Stimulated activated CD4-positive, alpha-beta T cell treated with anti-CD3 and anti-CD28 coated beads, Interleukin-1b, Interleukin-23, amount 100 ng/mL, for 1 hour (primary cell): ENCODE measurements at places on chromosomes 7 and 10.

- no peak for DNase-seq
Observed at GRCh38 chr10:15478429-15478828, 107.3 kb upstream of the FAM171A1 start.

GRCh38 chr7:101179713-101180112 is 380 bp downstream of the NAT16 start:
- DNase-seq = no peak

DNA sequence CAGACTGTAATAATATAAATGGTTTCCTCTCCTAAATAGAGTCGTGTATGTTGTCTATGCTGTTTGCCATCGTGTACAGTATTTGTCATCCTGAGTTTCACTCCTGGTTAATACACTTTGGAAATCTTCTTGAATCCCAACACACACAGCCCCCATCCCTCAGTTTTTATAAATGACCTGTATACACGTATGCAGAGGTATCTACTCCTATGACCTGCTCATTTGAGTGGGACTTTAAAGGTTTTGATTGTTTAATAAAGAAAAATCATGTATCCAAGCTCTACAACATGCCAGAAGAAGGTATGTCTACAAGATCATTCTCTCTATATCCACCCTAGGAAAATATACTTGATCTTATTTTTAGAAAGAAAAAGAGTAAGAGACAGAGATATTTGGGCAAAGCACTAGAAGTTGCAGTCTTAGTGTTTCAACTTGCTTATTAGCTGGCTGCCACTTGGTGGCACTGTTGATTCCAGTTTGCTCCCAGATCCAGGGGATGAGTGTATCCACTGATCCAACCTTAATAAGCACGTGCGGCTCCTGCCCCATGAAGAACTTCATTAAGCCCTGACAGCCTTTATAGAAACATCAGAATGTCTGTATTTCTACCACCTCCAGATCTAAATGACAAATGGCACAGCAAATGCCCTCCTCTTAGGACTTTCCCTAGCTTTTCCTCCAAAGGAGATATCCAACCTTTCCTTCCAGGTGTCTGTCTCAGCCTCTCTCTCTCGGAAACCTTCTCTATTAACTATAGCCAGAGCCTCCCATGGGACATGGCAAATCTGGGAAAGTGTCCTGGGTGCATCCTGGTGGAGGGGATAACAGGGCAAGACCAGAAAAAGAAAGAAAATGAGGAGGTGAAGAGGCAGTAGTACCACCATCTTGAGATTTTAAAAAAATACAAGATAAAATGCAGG is 181.6 kb upstream of the NEBL start:
- no peak for DNase-seq

DNA sequence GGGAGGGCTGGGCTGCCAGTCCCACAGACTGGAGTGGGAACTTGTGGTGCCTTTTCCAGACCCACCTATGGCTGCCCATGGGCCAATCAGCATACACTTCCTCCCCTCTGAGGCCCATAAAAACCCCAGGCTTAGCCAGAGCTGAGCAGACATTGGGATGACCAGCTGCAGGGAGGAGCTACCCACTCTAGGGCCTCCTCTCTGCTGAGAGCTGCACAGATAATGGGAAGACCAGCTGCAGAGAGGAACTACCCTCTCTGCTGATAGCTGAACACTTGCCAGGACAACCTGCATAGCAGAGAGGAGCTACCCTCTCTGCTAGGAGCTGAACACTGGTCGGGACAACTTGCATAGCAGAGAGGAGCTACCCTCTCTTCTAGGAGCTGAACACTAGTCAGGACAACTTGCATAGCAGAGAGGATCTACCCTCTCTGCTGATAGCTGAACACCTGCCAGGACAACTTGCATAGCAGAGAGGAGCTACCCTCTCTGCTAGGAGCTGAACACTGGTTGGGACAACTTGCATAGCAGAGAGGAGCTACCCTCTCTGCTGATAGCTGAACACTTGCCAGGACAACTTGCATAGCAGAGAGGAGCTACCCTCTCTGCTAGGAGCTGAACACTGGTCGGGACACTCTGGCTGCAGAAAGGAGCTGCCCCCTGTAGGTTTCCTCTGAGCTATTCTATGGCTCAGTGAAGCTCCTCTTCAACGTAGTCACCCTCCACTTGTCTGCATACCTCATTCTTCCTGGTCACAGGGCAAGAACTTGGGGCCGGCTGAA is 88.3 kb upstream of the CACUL1 start:
- DNase-seq = no peak

DNA sequence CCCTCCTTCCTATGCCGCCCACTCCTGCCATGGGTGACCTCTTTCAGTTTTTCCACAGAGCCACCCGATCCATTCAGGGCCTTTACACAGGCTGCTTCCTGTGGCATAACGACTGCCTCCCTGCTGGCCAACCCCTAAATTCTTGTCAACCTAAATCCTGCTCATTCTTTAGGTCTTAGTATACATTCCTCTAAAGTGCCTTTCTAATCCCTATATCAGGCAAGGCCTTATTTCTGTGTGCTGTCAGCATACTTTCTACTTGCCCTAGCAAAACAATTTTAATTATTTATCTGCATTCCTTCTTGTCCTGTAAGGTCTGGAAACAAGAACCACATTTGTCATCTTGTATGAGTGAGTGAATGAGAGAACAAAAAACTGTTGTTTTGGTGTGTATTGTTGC is 132.4 kb downstream of the DNAH11 start:
- no peak for DNase-seq

DNA sequence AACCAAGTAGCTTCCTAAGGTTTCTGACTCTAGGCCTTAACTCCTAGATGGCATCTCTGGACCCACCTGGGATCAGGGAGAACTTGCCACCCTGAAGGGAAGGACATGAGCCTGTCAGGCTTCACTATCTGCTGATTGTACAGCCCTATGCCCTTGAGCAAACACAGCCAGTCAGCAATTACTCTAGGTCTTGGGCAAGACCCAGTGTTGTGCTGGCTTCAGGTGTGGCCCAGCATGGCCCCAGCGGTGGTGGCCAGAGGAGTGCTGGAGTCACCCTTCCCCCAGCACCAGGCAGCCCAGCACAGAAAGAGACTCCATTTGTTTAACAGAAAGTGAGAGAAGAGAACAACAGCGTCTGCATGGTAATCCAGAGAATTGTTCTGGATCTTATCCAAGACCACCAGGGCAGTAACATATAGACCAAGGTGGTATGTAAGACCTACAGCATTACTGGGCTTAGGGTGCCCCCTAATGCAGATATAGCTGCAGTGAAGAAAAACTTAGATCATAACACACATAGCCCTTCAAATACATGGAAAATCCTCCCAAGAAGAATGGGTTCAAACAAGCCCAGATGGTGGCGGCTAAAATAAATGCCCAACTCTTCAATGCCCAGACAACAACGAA is 207.7 kb downstream of the MAGI2 start:
- DNase-seq = no peak

GRCh38 chr7:139807009-139807408 is 22.1 kb upstream of the TBXAS1 start:
- DNase-seq = no peak

DNA sequence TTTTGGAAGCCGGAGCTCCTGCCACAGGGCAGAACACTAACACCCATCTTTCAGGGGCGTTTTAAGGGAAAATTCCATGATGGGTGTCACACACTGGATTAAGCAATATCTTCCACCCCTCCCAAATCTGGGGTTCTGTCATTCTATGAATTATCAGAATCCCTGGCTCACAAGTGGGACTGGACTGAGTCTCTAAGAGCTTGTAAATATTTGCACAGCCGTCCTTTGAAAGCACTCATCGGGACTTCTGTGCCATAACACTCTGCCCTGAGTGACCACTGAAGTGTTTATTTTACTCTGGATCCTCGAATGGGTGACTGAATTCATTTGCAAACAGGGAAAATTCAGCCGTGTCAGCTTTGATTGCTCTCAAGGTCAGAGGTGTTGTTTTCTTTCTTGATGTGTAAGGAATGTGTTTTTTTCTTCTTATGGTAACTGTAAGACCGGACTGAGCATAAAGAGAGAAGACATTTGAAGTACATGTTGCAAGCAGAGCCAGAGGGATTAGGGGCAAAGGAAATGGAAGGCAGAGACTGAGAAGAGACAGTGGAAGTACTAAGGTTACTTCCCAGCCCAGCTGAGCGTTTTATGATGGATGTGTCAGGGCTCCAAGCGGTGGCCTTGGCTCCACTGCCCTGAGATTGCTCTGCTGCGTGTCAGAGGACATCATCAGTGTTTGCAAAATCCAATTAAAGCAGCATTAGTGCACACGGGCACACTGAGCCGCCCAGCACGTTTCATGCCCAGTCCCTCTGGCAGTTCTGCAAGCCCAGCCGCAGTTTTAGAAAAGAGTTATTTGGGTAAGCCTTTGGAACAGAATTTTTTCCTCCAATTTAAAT is 17.7 kb upstream of the GTPBP4 start:
- no peak for DNase-seq

- DNase-seq = no peak
Observed at GRCh38 chr7:82467020-82467419, 23.4 kb upstream of the CACNA2D1 start.

DNA sequence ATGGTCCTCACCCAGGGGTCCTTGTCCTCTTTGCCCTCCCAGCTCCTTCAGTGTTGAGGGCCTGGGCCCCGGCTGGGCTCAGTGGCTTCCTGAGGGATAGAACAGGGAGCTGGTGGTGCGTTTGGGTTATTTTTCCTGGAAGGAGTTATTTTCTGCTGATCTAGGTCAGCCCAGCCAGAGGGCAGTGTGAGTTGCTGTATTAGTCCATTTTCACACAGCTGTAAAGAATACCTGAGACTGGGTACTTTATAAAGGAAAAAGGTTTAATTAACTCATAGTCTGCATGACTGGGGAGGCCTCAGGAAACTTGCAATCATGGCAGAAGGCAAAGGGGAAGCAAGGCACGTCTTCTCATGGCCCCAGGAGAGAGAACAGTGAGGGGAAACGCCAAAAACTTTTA is 122.4 kb upstream of the PCBD1 start:
- no peak for DNase-seq

- no peak for DNase-seq
Observed at GRCh38 chr10:94524146-94524545, 21.4 kb upstream of the HELLS start.

DNA sequence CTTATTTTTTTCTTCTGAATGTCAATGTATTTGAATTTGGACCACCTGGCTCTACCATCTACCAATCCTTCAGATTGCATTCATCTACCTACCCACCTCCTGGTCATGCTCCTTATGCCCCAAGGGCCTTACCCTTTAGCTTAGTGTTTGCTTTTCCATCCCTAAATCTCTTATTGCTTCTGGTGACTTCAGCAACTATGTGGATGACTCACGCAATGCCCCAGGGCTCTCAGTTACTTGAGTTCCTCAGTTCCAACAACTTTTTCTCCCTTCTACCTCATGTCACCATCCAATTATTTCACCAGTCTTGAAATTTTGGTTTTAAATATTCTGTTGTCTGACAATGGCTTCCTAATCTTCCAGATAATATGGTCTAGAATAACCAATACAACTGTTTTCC is 118.9 kb downstream of the CFAP58 start:
- DNase-seq = no peak

DNA sequence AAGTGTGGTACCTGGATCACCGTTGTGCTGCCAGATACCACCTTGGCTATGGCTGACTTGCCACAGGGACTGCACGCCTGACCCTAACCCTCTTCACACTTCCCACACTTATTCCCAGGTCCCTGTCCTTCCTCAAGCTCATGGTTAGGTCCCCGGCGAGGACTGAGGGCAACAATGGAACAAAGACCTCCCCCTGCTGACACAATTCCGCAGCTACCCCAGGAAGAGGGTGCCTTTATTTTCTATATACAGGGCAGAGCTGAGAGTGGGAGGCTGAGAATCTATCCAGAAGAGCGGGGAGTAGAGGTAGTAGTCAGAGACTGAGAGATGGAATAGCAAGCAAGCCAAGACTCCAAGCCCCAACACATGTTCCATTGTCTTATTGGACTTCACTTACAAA is 118.1 kb upstream of the SEM1 start:
- DNase-seq = no peak

GRCh38 chr10:20616056-20616671 is 280.9 kb downstream of the NEBL start:
- DNase-seq = no peak

- no peak for DNase-seq
Observed at GRCh38 chr7:3911685-3912084, 610.6 kb downstream of the SDK1 start.

- no peak for DNase-seq
Observed at GRCh38 chr10:50381642-50382041, 130.3 kb upstream of the ASAH2 start.

- DNase-seq = no peak
Observed at GRCh38 chr7:4655311-4655710, 26.8 kb upstream of the FOXK1 start.

DNA sequence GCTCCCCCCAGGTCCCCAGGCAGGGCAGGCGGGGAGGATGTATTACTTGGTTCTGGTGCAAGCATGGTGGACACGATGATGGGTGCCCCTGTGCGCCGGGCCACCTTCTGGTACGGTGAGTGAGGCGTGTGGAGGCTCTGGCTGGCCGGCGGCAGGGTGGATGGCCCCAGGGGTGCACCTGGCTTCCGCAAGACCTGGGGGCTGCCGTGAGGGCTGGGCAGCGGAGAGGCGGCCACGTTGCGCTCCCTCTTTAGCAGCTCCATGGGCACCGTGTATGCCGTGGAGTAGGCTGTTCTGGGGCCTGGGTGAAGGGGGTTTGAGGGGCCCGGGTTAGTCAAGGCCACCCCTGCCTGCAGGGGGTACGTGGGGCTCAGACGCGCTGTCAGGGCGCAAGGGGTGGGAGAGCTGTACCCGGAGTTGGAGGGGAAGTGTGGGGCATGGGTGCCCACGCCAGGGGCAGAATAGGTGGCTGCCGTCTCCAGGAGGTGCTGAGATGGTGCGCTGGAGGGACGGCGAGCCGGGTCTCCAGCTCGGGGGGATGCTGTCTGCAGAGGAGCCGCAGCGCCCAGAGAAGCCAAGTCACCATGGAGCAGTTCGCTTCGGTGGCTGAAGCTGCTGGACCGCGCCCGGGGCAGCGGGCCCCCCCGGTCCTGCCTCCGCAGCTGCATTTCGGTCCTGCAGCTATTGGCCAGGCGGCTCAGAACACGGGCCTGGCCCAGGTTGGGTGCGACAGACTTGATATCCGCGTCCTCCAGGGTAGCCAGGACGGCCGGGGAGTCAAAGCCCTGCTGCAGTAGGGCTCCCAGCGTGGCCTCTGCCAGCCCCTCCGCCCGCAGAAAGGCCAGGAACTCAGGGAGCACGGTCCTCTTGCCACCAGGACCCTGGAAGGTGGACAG is 84.4 kb downstream of the ZRANB1 start:
- DNase-seq = no peak

GRCh38 chr7:157003756-157004520 is 6.5 kb downstream of the MNX1 start:
- no peak for DNase-seq

DNA sequence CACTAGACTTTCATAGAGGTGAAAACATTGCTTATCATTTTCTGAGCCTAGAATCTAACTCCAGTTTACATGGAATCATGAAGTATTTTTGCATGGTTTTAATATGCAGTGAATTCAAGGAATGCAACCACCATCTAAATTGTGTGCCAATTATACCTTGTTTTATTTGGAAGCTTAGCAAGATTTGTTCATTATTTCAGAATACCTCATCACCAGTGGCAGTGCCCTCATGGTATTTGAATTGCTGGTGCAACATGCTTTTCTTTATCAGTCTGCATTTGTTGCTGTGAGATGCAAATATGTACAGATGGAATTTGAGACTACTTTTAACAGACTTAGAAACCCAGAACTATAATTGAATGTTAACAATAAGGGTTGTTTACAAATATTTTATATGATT is 18.7 kb upstream of the ZNF800 start:
- DNase-seq = no peak

- no peak for DNase-seq
Observed at GRCh38 chr10:109379186-109379585, 544.1 kb downstream of the XPNPEP1 start.

GRCh38 chr7:155558351-155558750 is 12.0 kb upstream of the CNPY1 start:
- no peak for DNase-seq

GRCh38 chr7:80588591-80588990 is 49.9 kb upstream of the CD36 start:
- no peak for DNase-seq
